ENCODE measurements at places on chromosomes 3 and 15.
A peak's percentile ranks its signal among the peaks of the same experiment; 100 is the strongest.

- no peak for DNase-seq
Measured at GRCh38 chr3:139113231-139113992, 68.7 kb upstream of the PRR23C start.

GRCh38 chr3:105813710-105814109, 55.1 kb downstream of the CBLB start:
- no peak for DNase-seq

- no peak for DNase-seq
Measured at GRCh38 chr15:33559207-33559890, 248.6 kb downstream of the RYR3 start.

DNA sequence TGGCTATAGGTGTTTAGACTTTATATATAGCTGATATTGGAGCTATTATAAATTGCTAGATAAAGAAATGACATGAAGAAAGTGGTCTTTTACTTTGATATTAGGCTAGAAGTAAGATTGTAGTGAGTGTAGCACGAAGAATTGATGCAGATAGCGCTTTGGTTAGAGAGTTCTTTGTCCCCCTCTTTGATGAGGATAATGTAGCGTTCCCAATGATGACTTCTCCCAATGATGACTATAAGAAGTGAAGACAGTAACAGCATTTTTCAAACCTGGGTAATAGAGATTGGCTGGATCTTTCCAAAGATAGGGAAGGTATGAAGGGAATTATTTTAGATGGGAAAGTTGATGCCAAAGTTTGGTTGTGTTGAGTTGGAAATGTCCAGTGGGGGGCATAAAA, 4.3 kb downstream of the MINDY2 start:
- no peak for DNase-seq

GRCh38 chr3:52402706-52403270, 42.1 kb downstream of the SEMA3G start:
- DNase-seq: no peak

- DNase-seq: no peak
Measured at GRCh38 chr3:182118066-182118465, 406.3 kb downstream of the SOX2 start.

GRCh38 chr15:90174140-90174875, 26.8 kb upstream of the SEMA4B start:
- peak; percentile 86 for DNase-seq

DNA sequence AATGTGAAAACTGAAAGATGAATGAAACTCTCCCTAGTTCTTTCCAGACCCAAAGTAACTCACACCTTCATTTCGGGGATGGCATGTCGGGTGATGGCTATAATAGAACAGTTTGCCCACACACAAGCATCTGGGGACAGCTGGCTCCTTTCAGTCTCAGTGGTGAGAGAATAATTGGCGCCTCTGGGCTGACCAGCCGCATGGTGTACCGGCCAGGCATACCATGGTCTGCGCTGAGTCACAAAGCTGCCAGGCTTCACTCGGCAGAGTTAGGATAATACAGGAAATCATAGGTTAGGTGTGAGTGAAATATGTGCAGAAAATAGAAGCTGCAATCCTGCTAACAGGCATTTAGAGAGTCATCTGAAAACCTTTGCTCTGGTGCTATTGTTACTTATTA, 80.4 kb upstream of the IGF1R start:
- peak; percentile 9 for DNase-seq

DNA sequence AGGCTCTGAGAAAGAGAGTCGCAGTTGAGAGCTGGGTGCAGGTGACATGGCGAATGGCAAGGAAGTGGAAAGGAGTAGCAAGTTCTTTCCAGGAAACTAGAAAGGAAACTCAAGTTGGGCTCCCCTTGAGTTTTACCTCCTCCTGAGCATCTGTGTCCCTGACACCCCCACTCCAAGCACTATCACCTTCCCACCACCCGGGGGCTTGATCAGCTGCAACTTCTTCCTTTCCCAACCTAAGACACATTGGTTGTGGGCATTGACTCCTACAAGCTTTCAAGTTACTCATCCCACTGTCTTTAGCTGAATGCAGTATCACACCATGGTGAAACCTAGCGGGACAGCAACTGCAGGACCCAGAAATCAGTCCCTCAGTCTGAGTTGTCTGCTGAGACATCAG, 256.6 kb upstream of the NR2F2 start:
- DNase-seq: no peak

DNA sequence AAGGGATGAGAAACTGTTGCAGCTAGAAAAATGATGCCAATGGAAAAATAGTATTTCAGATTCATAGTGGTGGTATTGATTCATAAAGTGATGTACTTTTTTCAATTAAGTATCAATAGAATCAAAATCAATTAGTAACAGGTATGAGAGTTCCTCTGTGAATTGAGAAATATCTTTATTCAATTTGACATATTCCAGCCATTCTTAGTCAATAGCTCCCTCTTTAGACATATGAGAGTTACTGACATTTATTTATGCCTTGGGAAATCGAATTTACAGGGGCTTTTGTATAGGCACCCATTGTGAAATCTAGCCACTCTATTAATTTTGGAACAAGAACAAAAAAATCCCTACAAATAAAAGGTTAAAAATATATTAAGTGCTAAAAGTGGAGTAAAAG, 386.9 kb upstream of the CNTN3 start:
- peak; percentile 29 for DNase-seq

DNA sequence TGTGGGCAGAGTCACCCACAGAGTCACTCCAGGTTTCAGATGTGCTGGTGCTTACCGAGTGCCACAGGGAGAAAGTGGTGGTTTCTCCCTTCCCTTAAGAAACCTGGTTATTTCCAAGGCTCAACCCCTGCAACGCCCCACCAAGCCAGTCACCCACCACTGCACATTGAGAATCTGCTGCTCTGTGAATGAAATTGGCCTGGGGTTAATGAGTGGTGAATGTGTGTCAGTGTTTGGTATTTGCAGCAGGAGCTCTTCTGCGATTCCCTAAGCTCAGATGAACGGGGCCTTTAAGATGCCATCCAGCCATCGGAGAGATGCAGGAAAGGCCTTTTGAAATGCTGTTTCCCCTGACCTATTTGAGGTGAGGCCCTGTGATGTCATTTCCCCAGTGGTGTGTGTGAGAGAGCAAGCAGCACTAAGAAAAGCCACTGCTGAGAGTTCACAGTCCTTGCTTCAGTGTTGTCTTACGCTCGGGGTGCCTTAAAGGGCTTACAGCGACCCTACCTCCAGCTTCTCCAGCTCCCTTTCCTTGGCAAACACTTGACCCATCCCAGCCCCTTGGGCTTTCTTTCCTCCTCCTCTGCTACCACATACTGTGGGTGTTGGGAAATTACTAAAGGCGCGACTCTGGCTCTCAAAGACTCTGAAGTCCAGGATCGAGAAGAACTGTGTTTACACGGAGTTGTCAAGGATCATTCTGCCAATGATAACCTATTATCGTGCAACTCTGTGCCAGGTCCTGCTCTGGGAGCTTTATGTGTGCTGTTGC, 68.9 kb downstream of the SMAD3 start:
- DNase-seq: peak; percentile 56

GRCh38 chr15:55917881-55918296, 75.5 kb downstream of the NEDD4 start:
- DNase-seq: peak; percentile 90

GRCh38 chr3:105495021-105495420, 128.3 kb downstream of the ALCAM start:
- DNase-seq: peak; percentile 31

- peak; percentile 61 for DNase-seq
Measured at GRCh38 chr15:84878504-84878903, 6.0 kb upstream of the SLC28A1 start.

GRCh38 chr3:110806924-110807323, 264.7 kb upstream of the NECTIN3 start:
- DNase-seq: peak; percentile 34

DNA sequence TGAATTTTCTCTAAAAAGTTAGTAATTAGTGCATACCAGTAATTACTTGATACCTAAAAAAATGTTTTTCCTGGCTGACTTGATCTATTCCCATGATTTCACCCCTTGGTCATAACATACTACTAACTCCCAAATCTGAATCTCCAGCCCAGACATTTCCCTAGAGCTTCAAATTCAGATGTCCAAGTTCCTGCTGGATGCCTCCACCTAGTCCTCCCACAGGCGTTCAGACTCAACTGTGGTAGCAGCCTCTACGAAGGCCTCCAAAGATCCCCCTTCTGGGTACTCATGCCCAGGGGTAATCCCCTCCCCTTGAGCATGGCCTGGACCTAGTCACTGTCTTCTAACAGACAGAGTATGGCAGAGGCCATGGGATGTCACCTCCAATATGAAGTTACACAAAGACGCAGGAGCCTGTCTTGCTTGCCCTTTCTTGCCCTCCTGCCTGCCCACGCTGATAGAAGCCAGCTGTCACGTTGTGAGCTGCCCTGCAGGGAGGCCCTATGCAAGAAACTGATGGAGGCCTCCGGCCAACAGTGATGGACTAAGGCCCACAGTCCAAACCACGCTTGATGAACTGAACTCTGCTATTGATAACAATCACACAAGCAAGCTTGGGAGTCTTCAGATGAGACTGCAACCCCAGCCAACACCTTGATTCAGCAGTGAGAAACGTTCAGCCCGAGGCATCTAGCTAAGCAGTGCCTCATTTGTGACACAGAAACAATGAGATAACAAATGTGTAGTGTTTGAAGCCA, 8.6 kb upstream of the FBN1 start:
- DNase-seq: no peak

DNA sequence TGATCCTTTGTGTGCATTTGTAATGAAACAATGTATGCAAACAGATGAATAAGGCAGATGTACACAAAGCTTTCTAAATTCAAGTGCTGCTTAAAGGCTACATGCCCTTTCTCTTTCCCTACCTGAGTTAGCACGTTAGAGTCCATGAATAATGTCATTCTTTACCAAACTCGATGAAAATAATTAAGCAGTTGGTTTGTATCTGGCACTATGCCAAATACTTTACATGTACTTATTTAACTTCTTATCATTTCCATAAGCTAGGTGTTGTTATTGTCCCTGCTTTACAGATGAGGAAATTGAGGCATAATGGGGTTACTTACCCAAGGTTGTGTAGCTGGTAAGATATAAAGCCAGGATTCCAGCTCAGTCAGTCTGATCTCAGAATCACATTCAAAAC, 2.4 kb downstream of the GPR171 start:
- no peak for DNase-seq

GRCh38 chr15:32683906-32684584, 33.8 kb upstream of the GREM1 start:
- peak; percentile 93 for DNase-seq

DNA sequence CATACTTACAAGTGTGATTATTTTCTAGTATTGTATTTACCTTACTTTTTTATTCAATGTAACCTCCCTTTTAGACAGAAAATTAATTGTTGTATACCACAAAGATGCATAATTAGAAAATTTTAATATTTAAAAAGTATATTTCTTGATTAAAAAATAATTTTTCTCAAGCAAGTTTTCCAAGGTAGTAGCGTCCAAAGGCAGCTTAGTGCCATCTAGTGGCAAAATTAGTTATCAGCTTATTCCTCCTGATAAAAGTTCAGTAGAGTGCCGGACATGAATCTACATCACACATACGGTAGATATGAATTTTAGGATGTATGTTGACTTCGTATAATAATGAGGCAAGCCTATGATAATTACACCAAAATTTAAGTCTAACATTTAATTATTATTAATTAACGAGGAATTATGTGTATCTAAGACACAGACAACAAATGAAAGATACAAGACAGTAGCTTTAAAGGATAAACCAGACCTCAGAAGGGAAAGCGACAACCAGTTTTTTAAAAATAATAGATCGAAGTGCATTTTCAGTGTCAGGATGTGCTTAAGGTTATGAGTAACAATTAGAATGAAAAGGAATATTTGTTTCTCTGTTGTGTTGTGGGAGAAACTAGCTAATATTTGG, 405.9 kb downstream of the ROBO1 start:
- peak; percentile 80 for DNase-seq

DNA sequence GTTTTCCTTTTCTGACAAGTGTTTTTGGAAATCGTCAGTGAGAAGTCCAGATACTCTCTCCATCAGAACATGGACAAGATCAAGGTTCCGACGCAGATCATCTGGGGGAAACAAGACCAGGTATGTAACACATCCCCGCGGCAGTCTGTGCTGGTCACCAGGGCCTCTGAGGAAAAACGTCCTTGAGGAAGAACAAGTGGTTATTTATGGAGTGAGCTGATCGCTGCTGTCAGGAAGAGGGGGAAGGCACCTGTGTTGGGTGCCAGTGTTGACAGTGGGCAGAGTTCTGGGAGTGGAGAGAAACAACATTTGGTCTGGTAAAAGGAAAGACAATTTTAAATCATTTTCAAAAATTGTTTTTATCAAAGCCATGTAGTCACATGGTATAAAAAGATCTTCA, 20.7 kb upstream of the RPP14 start:
- DNase-seq: no peak

DNA sequence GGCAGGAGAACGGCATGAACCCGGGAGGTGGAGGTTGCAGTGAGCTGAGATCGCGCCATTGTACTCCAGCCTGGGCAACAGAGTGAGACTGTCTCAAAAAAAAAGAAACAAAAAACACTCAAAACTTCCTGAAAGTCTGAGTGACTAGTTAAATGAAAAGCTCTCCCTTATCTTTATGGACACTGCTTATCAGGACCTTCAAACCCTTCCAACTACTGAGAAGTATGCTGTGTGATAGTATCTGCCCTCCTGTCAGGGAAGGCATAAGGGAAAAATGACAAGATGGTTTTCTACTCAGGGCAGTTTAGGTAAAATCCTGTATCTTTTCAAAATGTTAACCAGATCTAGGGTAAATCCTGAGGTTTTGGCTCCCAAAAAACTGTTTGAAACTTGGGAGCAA, 21.8 kb downstream of the EMC7 start:
- no peak for DNase-seq

DNA sequence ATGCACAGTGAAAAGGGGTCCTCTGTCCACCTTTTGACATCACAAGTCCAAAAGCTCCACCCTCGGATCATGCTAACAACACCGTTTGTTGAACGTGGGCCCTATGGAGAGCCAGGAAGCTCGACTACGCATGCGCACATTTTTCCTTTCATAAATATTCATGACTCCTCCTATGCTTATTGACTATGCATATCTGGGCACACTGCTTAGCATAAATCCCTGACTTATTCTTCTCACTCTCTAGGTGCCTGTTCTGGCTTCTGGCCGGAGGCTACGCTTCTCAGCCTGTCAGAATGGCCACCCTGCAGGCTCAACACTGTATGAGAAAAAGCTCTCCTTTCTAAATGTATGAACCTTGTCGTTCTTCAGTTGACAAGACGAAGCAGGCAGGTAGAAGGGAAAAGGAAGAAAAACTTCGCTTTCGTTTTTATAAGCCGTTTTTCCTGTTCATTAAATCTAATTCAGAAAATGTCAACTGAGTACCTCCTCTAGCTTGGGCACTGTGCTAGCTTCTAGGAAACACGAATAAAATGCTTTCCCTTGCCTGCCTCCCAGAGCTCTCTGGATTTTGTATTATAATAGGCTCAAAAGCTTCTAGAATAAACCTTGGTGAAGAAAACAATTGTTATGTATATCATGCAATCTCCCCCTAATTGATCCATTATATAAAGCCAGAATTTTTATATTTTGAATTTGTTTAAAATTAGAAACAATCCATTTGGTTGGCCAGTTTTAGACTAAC, 207.7 kb downstream of the ATP10A start:
- DNase-seq: no peak
